ENCODE measurements at places on chromosomes 1 and 21.
A peak's percentile ranks its signal among the peaks of the same experiment; 100 is the strongest.

GRCh38 chr1:168300626-168301025 is 19.9 kb downstream of the TBX19 start:
- no peak for DNase-seq

GRCh38 chr1:94257444-94257843 is 20.1 kb upstream of the ARHGAP29 start:
- DNase-seq: no peak

GRCh38 chr1:103582464-103582863 is 11.1 kb downstream of the AMY2B start:
- DNase-seq: peak; percentile 43

DNA sequence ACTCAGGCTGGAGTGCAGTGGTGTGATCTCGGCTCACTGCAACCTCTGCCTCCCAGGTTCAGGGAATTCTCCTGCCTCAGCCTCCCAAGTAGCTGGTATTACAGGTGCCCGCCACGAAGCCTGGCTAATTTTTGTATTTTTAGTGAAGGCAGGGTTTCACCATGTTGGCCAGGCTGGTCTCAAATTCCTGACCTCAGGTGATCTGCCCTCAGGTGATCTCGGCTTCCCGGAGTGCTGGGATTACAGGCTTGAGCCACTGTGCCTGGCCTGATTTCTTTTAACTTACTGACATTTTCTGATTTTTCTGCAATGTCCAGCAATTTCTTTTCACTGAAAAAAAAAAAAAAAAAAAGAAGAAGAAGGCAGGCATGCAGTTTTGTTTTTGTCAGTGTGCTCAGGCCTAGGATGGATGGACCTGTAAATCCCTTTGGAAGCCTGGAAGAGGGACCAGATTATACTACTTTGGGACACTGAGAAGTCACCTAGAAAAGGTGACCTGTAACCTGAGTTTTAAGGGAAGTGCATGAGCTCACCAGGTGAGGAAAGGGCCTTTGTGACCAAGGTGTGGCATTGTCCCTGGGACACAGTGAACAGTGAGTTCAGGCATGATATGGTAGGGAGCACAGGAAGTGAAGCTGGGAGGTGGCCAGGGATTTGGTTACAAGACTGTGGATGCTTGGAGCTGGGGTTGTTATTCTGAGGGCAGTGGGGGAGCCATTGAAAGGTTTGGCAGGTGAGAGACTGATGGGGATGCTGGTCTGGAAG is 2.7 kb upstream of the TMEM61 start:
- no peak for DNase-seq

DNA sequence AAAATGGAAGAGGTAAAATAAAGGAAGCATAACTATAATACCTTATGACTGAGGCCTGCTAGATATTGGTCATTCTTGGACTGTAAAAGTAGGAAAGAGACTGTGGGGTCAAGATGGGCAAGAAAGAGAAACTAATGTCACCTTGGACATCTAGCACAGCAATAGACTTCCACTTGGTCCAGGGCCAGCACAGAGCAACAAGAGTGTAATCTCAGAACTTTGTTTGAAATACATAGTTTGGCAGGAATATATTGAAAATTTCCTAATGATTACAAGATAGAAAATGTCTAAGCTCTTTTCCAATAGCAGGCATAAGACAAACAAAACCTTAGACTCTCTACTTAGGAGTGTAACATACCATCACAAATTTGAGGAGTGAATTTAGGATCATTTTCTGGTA is 4.6 kb downstream of the LRRC8C start:
- DNase-seq: no peak

- DNase-seq: no peak
These were observed 607.0 kb downstream of the AGBL4 start for GRCh38 chr1:49416758-49417157.

DNA sequence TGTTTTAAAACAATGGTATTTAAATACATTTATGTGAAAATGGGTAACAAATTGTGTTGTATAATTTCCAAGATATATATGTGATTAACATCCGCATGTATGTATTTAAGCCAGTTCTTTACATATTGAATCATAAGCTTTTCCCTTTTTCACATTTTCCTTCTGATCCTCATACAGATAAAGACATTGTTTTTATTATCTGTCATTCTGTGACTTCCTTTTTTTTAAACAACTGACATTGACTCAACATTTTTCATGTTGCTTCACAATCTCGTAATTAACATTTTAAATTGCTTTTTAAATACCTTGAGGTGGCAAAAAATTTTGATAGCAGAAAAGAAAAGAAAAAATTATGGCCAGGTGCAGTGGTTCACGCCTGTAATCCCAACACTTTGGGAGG is 1.4 kb downstream of the STXBP3 start:
- DNase-seq: no peak

GRCh38 chr1:43671193-43671592 is 21.2 kb downstream of the KDM4A start:
- DNase-seq: no peak
